ENCODE measurements at places on chromosomes 12 and 14.

- no peak for DNase-seq
These were observed 61.4 kb downstream of the KICS2 start for GRCh38 chr12:64160711-64161060.

- DNase-seq: no peak
These were observed 132.3 kb downstream of the CHST11 start for GRCh38 chr12:104588921-104589590.

GRCh38 chr12:132398386-132398991 lies 69.1 kb upstream of the GALNT9 start:
- DNase-seq: no peak

DNA sequence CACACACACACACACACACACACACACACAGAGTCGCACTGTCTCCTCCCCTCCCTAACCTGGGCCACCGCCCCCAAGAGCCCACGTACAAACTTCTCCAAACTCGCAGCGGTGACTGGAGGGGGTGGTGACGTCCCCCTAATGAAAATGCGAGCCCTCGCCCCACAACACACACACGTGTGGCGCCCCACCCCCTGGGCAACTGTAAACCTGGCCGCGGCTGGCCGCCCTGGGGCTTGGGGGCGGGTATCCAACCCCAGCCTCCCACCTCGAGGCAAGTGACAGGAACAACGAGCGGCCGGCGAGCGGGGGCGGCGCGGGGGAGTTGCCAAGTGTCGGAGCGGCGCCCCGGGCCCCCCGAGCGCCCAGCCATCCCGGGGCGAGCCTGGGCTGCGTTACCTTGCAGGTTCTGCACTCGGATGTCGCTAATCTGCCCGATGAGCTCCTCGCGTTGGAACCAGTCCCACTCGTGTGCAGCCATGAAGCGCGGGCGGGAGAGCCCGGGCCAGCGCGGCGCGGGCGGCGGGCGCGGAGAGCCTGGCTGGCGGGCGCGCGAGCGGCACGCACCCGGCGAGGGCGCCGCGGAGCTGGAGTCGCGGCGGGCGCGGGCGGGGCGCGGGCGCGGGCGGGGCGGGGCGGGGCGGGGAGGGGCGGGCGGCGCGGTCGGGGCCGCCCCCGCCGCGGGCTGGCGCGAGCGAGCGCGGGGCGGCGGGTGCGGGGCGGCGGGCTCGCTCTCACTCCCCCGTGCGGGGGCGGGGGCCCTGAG lies at the start of gene CLMN:
Gene CLMN (minus strand): TSS at position 597 of the 766 bp plus-strand sequence. CDS start 116 bp downstream, at position 481.
- peak; percentile 72 for DNase-seq

DNA sequence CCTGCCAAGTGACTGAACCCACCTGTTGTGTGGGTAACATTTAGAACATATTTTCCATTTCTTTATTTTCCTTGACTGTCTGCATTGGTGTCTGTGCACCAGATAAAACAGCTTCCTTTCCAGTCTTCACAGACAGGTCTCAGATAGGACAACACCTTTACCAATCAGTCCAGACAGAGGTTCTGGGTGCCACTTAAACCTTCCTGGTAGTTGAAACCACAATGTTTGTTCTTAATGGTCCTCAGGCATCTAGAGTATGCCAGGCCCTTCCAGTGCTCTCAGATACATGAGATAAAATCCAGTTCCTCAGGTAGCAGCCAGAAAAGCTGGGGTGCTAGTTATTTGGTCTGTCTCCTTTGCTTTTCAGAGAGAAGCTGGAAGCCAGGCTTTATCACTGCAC lies 7.0 kb upstream of the CLEC2D start:
- no peak for DNase-seq

- no peak for DNase-seq
These were observed 183.7 kb upstream of the DIO2 start for GRCh38 chr14:80395031-80395430.

DNA sequence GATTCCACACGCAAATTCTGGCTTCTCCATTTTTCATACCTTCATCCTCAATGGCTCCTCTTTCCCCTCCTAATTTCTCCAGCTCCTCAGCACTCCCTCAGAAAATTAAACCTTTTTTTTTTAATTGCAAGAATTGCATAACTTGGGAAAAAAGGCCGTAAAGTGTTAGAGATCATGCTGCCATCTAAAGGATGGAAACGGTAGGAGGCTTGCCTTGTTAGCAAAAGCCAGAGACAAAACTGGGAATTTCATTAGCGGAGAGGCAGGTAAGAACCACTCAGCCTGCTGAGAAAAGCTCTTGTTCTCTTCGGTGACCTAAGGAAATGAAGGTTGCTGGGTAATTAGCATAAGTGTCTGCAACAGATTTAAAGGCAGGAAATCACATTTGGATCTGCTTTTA lies 204.3 kb downstream of the AEBP2 start:
- DNase-seq: no peak

DNA sequence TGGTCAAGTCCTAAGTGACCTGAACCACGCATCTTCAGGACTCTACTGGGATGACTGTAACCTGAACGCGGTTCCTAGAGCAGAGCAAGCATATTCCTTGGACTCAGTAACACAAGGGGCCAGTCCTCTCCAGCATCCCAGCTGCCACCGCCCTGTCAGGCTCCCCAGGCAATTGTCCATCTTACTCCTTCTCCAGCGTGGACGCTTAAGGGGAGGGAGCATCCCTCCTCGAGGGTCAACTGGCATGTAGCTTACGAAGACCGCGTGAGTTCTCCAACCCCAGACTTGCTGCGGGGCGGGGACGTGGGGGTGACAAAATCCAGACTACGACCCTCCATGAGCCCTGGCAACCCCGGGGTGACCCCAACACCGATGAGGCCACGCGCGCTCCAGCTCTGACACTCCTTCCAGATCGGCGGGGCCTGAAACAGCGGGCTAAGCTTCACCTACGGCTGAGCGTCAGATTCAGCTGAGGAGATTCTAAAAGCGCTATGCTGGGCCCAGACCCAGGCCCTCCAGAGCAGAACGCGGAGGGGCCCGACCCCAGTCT lies 846 bp upstream of the MTHFD1 start:
- DNase-seq: no peak

DNA sequence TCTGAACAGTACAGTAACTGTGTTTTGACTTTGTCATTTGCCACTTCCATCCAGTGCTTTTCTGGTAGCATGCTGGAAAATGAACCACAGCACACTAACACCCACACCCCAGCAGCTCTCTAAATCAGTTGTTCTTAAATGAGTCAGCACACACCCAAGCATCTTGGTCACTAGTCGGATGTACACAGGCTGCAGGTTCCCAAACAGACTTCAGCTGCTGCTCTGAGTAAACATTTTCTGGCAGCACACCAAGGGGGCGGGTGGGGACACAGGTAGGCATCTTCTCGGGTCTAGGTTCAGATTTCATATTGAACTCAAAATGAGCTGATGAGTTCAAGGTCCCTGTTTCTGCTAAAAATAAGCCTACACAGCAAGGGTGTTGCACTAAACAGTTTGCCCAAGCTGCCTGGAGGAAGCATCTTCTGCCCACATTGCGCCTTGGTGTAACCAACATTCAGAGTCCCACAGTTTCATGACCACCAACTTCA lies 39.8 kb downstream of the IFNG start:
- peak; percentile 41 for DNase-seq

DNA sequence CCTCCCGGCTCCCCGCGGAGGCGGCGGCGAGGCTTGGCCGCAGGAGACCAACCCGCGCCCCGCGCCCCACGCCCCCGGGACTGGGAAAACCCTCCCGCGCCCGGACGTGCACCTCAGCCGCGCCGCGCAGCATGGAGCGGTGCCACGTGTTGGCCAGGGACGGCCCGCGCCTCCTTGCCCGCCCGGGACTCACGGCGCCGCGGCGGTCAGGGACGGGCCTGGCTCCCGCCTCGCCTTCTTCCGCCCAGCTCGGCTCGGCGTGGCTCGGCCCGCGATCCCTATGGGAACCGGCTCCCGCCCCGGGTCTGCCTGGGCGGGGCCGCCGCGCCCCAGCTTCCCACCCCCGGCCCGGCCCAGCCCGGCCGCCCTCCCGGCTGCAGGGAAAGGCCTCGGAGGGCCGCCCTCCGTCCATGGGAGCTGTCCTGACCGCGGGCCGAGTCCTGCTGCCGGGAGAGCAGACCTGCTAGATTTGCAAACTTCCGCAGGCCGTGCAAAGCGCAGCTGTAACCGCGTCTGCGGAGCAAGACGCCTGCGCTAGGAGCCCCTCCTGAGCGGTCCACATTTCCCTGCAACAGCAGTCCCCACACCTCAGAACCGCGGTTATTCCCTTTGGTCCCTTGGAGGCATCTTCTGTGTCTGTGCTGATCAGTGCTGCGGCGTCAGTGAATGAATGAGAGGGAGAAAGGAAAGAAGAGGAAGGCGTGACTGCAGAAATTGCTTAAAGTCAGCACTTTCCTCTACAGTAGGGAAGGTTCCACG lies at the start of gene CDKL1:
Gene CDKL1 (minus strand): TSS at position 251 of the 759 bp plus-strand sequence. CDS start 1,013 bp downstream, outside the sequence.
- DNase-seq: peak; percentile 70

GRCh38 chr14:90551070-90551704 lies 154.4 kb downstream of the CALM1 start:
- no peak for DNase-seq

GRCh38 chr12:1534748-1535147 lies 59.6 kb downstream of the FBXL14 start:
- DNase-seq: peak; percentile 48

DNA sequence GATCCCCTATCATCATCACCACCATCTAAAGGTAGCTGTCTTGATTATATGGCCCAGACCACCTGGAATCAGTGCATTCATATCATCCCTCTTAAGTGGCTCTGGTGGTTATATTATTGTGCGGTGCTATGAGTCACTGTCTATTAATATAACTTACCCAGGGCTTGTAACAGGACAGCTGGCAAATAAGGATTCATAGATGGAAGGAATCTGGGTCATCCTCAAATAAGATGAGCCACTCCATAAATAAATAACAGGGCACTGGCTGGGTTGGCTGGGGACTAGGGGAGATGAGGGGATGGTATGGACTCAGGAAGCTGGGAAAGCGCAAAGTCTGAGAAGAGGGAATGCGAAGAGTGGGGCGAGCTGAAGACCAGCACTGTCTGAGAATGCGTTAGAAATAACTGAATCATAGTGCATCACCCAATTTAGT lies 216.1 kb downstream of the NUAK1 start:
- DNase-seq: no peak

DNA sequence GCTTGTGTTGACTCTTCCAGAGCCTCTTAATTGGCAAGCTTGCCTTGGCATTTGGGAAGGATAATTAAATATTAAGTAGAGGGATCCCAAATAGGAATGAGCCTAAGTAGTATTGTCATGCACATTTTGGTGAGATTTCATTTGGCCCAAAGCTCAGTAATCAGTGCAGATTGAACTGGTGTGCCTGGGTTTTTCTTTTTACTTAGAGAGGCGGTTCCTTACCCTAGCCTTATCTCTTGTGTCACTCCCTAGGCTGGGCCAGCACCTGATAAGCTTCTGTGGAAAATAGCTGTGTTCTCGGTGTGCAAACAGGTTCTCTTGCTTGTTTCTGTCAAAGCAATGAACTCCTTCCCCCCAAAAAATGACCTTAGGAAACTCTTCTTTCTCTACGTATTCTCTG lies 9.3 kb upstream of the B4GALNT3 start:
- DNase-seq: no peak

DNA sequence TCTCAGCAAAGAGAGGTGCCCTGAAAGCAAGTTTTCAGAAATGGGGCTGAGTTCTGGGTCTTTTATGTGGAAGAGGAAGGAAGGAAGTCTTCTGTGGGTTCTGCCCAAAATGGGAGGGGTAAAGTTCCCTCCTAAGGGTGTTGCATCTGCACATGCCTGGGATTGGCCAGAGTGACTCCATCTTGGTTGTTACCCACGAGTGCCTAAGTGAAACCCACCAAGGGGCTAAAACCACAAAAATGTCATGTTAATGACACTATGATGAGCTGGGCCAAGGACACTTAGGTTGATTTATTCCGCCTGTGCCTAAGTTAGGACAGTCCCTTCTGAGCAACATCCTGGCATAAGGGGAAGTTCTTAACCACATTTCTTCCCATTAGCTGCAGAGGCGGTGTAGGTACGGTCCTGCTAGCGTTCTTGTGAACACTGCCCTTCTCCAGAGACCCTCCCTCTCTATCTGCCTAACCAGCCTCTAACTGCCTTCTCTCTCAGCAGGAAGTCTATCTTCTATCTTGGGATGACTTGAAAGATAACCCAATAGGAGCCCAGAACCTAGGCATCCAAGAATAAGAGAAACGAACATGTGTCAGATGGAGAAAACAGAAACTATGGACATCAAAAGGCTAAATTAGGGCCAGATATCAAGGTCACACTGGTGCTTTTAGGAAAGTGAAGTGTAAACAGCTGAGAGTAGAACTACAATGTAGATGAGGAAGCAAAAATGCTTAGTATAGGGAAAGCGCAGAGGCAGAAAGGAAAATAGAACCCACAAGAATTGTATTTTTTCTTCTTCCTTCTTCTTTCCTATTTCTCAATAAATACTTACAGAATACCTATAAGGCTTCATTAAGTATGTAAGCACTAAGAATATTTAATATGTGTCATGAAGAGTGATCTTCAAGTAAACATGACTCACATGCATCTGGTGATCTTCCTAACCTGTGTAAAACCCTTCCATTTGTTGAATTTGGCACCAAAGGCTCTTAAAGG lies 104.2 kb upstream of the AMN1 start:
- DNase-seq: peak; percentile 44

- DNase-seq: no peak
These were observed 71.8 kb downstream of the DNAI7 start for GRCh38 chr12:25123126-25123525.

- DNase-seq: no peak
These were observed 216.1 kb downstream of the PPM1H start for GRCh38 chr12:62718762-62719426.

DNA sequence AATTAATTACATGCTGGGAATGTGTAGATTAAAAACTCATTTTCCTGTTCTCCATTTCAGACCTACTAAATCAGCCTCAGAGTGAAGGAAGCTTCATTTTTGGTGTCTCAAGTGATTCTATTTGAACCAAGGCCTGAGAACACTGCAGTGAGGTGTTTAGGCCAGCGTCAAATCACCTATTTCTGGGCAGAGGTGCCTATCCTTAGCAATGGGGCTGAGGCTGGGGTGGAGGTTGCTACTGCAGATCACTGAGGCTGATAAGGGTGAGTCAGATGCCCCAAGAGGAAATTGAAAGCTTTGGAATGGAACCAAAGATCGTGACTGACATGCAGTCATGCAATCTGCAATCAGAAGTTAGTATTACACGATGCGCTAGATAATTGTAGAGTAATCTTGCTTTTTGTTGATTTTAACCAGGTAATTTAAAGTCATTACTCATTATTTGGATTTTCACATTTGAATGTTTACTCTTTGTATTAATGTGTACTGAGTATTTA lies 4.4 kb downstream of the TXNRD1 start:
- no peak for DNase-seq

DNA sequence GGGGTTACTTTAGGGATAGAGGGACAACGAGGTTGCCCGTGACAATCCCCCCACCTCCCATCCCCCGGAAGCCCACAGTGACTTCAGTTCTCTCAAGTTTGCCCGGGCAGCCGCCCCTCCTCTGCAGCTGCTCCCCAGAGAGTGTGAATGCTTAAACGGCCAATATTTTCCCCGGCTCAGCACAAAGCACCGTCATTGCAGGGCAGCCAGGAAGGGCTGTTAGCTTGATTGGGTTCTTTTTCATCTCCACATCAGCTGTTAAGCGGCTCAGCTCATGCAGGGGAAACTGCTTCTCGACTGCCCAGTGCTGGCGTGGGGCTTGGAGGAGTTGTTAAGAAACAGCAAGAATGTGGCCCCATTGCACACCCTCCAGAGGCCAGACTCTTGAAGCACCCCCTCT lies 120.5 kb upstream of the NCOR2 start:
- DNase-seq: no peak

- no peak for DNase-seq
These were observed 7.6 kb upstream of the PTPRB start for GRCh38 chr12:70644861-70645260.

- no peak for DNase-seq
These were observed 71.1 kb downstream of the PELI2 start for GRCh38 chr14:56189307-56189706.

- no peak for DNase-seq
These were observed 71.7 kb downstream of the CMAS start for GRCh38 chr12:22117563-22118237.

GRCh38 chr14:74519316-74520074 lies 25.9 kb downstream of the ISCA2 start:
- DNase-seq: no peak

Data from GM06990 (cell line).